Stimulated activated CD8-positive, alpha-beta memory T cell treated with anti-CD3 and anti-CD28 coated beads, Interleukin-7, amount 100 ng/mL, for 4 hours (primary cell): ENCODE measurements at places on chromosomes 6 and 20.

DNA sequence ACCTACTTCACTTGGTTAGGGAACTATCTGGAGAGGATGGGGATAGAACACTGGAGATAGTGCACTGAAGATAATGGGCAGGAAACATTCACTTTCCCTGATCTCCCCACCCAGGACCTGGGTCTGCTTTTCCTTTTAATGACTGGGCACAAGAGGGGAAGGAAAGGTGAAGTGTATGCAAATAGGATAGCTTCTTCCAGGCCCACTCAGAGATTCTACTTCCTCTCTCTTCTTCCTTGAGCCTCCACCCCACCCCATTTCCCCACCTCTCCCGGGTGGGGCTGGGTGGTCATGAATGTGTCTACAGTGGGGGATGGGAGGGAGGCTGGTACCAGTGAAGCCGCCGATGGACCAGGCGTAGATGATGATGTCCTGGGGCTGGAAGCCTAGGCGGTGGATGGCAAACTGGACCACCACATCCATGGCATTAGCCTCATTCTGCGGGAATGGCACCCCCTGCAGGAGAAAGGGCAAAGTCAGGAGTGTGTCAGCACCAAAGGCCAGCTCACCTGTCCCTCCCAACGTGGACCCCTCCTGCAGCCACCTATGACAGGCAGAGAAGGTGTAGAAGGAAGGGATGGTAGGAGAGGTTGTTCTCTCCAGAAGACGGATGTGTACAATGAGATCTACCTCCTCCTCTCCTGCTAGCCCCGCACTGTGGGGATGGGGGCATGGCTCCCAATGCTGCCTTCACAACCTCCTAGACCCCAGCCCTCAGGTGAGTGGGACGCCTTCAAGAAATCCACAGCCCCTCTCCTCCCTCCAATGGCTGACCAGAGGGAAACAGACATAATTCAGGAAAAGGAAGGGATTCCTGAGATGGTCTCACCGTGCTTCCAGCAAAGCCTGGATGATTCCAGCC, 8.6 kb upstream of the LY6G5C start:
- DNase-seq, result no peak

- DNase-seq, result no peak
These were observed 1.2 kb downstream of the TCFL5 start for GRCh38 chr20:62860391-62860923.

GRCh38 chr20:31989030-31989645, 21.1 kb upstream of the CCM2L start:
- no peak for DNase-seq

GRCh38 chr20:7207186-7207798, 439.8 kb downstream of the BMP2 start:
- no peak for DNase-seq

- no peak for DNase-seq
These were observed 91.3 kb downstream of the PSMB1 start for GRCh38 chr6:170461556-170462365.

DNA sequence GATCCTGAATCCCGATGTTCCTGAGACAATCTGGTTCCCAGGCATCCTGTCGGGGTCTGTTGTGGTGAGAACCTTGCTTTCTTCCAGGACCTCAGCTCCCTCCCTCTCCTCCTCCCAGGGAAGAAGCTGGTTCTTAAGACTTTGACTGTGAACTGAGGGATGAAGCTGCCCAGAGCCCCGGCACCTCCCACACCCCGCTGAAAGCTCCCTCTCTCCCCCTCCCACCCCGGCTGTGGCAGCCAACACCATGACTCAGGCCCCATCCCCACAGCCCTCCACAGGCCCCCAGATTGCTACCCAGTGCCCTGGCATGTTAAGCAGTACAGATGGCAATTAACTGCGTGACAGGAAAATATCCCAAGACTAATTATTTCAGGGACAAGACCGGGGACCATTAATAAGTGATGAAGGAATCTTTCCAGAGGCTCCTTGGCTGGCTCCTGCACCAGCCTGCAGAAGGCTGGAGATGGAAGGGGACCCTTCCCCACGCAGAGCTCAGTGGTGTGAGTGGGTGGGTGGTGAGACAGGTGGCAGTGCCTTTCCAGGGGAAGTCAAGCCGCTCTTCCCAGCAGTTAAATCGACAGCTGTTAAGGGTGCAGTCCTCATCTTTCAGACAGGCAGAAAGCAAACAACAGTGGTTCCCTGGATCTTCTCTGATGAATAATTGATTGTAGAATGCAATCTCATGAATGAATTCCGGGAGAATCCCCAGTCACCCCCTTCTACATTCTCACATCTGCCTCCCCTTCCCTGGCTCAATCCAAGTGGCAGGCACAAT, 237.9 kb downstream of the LRFN2 start:
- DNase-seq, result no peak

- no peak for DNase-seq
These were observed 54.6 kb upstream of the DDR1 start for GRCh38 chr6:30829639-30830255.

DNA sequence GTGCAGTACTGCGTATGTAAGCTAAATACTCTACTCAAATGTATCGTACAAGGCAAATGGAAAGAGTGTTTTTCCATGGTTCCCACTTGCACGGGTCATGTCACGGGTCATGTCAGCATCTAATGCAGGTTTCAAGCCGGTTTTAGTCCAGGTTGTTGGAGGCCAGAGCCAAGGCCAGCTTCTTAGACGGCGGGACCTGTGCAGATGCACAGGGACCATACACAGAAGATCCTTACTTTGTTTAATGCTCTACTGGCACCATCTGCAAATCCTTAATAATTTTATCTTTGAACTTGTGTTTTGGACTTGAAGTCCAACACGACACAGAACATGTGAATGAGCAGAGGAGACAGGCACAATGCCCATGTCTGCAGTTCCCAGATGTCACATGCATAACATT, 42.7 kb downstream of the SOD2 start:
- no peak for DNase-seq

- no peak for DNase-seq
These were observed 40.1 kb upstream of the TMEM181 start for GRCh38 chr6:158519761-158520160.

DNA sequence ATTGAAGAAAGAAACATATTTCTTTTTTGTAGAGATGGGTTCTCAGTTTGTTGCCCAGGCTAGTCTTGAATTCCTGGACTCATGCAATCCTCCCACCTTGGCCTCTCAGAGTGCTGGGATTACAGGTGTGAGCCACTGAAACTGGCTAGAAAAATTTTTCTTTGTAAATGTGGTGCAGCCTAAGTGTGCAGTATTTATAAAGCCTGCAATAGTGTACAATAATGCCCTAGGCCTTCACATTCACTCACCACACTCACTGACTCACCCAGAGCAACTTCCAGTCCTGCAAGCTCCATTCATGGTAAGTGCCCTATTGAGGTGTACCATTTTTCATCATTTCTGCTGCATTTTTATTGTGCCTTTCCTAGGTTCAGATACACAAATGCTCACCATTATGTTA, 31.4 kb downstream of the NHSL1 start:
- DNase-seq, result no peak

DNA sequence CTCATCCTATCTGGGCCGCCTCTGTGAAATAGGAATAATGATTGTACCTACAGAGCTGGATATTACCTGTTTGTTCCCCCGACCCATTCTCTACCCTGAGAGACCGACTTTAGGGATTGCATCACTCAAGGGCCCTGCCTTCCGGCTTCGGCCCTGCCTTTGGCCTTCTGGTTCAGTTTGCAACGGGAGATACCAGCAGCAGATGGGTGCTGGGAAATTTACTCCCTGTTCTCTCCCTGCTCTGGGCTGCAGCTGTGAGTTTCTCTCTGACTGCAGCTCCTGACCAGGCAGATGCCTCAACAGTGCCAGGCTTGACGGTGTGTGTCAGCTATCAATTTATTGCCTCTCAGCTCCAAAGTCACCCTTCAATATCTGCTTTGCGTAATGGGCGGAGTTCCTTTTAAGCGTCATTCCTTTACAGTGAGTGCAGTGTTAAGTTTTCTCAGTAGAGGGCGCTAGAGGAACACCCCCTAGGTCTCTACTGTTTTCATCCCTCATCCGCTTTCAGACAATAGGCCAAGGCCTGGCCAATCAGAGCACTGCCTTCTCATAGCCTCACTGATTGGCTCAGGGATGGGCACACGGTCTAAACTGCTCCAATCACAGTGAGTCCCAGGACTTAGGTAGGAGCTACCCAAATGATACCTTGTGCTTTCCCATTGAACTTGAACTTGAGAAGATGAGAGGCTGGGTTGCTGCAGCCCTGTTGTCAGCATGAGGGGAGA, 30.0 kb downstream of the KCNG1 start:
- DNase-seq, result no peak

DNA sequence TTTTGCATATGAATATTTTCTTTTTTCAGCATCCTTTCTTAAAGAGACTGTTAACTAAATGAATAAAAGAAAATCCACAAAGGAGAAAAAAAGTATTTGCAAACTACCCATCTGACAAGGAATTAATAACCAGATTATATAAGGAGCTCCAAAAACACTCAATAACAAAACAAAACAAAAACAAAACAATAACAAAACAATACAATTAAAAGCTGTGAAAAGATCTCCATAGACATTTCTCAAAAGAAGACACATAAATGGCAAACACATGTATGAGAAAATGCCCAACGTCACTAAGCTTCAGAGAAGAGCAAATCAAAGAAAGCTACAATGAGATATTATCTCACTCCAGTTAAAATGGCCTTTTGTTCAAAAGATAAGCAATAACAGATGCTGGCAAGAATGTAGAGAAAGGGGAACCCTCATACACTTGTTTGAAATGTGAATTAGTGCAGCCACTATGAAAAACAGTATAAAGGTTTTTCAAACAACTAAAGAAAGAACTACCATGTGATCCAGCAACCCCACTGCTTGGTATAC, 1310.0 kb upstream of the EYS start:
- no peak for DNase-seq

GRCh38 chr6:130362128-130362527, 3.7 kb upstream of the TMEM200A start:
- DNase-seq, result no peak

- DNase-seq, result no peak
These were observed 1.6 kb downstream of the DNAJC5 start for GRCh38 chr20:63896264-63897105.

GRCh38 chr6:158714706-158715105, 64.9 kb downstream of the SYTL3 start:
- no peak for DNase-seq

DNA sequence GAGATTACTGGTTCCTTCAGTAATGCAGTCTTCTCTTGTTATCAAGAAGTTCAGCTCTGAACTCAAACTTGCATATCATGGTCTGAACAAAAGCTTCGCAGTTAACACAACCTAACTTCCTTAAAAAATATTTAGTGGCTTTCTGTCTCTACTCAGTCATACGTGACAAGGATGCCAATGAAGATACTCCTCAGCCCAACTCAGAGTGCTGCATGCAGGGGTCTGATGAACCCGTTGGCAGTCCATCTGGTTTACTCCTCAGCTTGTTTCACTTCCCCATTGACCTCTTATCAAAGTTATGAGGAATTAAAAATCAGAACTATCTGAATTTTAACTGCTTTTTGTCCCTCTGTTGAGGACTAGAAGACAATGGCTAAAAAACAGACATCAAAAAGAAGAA, 56.6 kb upstream of the RIN2 start:
- DNase-seq, result no peak

- DNase-seq, result no peak
These were observed 88.1 kb downstream of the TNFRSF21 start for GRCh38 chr6:47221565-47221964.

GRCh38 chr20:64062596-64063388, at the start of gene TCEA2:
Gene TCEA2 (plus strand): TSS chr20:64063198. CDS start chr20:64063313, 115 bp downstream.
- DNase-seq, result peak; percentile 92

DNA sequence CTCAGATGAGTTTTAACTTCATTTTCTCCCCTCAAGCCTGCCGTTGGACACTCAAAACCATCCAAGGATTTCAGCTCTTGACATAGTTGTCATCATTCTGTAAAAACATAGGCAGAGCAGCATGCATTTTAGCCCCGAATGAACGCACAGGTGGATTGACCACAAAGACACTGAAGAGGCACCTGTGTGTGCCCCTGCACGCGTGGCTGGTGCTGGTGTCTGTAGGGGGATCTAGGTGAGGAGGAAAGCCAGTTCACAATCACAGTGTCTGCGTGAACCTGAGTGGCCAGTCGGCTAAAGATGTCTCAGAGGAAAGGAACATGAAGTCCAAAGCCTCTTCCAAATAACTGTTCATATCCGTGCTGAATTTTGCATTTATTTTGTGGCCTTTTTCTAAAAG, 309.2 kb downstream of the QKI start:
- DNase-seq, result no peak

GRCh38 chr6:125944434-125944816, 12.1 kb upstream of the HINT3 start:
- DNase-seq, result no peak

DNA sequence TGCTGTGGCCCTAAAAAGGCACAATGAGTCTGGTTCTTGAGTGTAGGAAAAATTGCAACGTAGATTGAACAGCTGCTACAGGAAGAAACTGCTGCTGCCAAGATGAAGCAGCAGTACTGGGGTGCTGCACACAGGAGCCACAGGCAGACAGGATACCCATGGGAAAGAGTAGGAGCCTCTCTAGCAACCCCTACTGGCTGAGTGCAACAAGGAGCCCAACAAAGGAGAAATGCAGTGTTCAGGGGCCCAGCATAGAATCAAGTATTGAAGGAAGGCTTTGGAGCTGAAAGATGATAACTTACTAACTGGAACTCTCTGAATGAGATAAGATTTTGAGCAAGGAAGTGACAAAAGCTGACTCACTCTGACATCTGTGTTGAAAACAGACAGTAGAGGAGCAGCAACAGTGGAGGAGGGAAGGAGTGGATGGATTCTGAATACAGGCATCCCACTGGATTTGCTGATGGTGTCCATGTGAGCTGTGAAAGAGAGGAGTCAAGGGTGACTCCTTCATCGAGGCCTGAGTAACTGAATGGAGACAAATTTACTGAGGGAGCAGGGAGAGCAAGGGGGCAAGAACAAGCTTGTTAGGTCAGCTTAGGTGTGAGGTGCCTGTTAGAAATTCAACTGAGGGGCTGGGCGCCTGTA, 534.7 kb upstream of the JARID2 start:
- DNase-seq, result no peak

- DNase-seq, result no peak
These were observed 46.6 kb upstream of the UST start for GRCh38 chr6:148700047-148700715.

- DNase-seq, result no peak
These were observed 63.7 kb upstream of the SLC22A23 start for GRCh38 chr6:3520281-3521230.

GRCh38 chr6:89400912-89401399, 11.1 kb downstream of the RRAGD start:
- DNase-seq, result no peak

- no peak for DNase-seq
These were observed 2.5 kb upstream of the TMEM14B start for GRCh38 chr6:10745116-10745515.

DNA sequence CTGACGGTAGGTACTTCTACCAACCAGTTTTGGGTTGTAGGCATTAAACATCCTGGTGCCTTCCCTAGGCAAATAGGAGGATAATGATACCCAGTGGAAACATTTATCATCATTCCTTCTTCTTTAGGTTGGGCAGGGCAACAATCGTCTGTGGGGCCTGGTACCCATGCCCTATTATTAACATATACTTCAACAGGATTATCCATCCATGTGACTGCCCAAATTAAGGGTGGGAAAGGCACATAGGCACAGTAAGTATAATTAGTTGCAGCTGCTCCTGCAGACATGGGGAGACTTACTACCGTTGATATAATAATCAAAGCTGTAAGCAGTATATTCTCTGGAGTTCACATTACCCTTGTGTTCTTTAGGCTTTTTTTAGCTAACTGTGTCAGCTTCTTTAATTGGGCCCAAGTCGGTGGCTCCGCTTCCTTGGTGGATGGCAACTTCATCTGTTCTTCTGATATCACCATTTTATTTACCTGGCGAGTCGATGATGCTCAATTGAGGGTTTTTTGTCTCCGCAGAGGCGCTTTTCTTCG, 16.8 kb downstream of the RPL7L1 start:
- DNase-seq, result no peak

GRCh38 chr20:52348434-52348833, 156.9 kb upstream of the ZFP64 start:
- DNase-seq, result no peak
